ENCODE measurements at places on chromosomes 12 and 14. TPM values are rescaled to one million over a fixed set of nuclear protein-coding genes. Genes with fewer than 3 reads are reported as not detected.

ACSS3 gene
- total RNA-seq = 19.8 TPM

MYF5 gene
- not detected for total RNA-seq

BRMS1L gene
- total RNA-seq = 2.8 TPM

VPS33A gene
- total RNA-seq = 26.8 TPM

C14orf93 gene
- total RNA-seq = 17.7 TPM

SLC25A21 gene
- 0.73 TPM for total RNA-seq

MEG3 gene
- 164 TPM for total RNA-seq

KRT83 gene
- not detected for total RNA-seq

SCN8A gene
- 23.3 TPM for total RNA-seq

AKAP6 gene
- 0.29 TPM for total RNA-seq

PRR13 gene
- total RNA-seq = 44.7 TPM

ACSM4 gene
- total RNA-seq = not detected

RNF212B gene
- not detected for total RNA-seq

SERPINA1 gene
- total RNA-seq = under 0.01 TPM
